GM03348 (cell line): ENCODE measurements at places on chromosomes 11 and 22.
A peak's percentile ranks its signal among the peaks of the same experiment; 100 is the strongest.

GRCh38 chr11:96014217-96014616, 90.3 kb upstream of the MTMR2 start:
- DNase-seq: peak; percentile 39

GRCh38 chr11:102946237-102946636, 9.3 kb downstream of the MMP13 start:
- no peak for DNase-seq

GRCh38 chr11:111836721-111837120, 34.7 kb downstream of the ALG9 start:
- DNase-seq: no peak

DNA sequence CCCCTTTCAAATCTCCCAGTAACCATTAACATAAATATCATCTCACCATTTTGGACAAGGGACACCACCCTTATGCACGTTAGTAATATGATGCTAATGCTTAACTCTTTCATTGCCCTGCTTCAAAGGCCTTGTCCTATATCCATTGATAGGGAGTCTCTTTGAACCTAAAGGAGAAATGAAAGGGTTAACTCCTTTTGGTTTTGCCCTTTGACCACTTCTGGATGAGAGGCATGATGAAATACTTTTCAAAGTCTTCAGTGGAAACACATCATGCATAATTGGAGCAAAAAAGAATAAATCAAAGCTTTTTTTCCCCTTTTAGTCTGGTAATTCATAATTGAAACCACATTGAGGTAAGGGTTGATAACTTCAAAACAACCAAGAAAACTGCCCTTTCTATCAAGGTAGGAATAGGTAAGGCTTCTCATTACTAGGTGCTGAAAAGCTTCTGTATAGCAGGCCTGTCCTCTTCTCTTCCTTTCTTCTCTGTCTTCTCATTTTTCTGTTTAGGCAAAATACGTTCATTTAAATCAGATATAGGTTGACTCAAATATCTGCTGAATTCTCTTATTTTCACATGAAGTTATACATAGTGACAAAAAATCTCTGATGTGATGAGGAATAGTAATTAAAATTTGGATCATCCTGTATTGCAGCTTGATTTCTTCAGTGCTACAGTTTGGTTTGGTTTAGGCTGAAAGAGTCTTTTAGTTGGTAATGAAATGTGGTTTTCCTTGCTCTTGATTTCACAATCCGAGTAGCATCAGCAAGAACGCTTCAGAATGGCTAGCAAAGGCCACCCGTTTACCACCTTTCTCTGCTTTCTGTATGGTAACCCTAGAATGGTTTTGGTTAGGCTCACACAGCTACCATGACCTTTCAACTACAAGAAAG, 94.8 kb downstream of the EXT2 start:
- no peak for DNase-seq

- DNase-seq: peak; percentile 57
Observed at GRCh38 chr11:122202161-122202950, 86.3 kb upstream of the BLID start.

GRCh38 chr11:18791969-18792628, 501 bp upstream of the PTPN5 start:
- DNase-seq: no peak

DNA sequence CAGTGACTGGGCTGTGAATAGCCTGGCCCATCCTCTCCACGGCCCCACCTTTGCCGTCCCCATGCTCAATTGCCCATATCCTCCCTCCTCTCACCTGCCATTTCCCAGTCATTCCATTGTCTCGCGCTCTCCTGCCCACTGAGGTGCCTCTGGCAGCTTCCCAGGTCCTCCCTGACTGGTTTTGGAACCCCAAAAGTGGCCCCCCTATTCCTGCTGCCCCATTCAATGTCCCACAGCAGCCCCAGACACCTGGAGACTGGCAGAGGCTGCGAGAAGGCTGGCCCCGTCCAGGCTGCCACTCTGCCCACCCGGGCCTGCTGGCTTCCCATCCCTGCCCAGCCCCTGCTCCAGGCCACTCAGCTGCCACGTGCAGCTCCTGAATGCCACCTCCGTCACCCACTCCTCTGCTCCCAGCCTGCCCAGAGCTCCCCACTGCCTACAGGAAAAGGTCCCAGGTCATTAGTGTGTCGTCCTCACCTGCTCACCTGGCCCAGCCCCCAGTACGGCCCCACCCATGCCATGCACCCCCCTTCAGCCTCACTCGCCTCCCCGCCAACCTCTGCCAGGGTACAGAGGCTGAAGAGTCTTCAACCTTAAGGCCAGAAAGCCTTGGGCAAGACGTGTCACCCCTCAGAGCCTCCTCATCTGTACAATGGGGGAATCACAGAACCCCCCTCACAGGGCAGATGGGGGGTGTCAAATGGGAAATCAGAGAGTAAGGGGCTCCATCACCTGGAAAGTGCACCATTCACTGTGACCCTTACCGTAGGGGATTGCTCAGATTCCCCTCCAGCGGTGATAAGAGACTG, 37.5 kb downstream of the KCNJ4 start:
- no peak for DNase-seq

DNA sequence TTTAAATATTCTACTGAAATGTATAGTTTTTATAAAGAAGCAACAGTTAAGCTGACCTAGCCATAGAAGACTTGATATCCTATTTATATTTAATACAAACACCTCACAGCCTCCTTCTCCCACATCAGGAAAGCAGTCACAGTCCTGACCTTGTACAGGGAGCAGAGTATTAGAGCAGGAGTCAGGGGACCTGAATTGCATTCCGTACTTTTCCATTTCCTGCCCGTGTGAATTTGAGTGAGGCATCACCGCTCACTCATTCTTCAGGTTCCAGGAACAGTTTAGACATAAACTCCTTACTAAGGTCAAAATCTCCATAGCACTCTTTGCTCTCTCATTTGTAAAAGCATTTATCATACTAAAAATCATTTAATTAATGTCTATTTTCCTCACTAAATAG, 482.5 kb upstream of the FAT3 start:
- DNase-seq: no peak

DNA sequence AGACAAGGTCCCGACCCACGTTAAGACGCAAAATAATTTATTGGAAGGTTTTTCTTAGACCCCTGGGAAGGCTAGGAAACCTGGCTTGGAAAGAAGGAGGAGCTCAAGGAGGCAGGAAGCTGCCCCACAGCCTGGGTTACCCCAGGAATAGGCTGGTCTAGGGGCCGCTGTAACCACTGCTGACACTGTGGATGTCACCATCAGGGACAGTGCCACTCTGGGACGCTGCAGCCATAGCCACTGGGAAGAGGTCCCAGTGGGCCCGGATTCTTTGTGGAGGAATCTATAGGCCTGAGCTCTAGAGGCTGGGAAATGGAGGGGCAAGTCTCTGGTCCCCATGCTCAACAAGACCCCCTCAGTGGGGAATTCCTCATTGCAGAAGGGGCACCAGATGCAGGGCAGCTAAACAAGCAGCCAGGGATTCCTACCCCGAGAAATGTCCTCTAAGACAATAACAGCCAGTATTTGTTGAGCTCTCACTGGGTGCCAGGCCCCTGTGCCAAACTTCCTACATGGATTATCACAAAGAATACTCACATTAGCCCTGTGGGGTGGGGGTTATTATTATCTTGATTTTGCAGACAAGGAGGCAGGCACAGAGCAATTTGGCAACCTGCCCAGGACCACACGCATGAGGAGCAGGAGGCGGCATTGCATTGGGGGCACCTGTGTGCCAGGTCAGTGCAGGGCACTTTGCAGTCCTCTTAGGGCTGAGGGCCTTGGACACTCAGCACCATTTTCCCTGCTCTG, 19.5 kb upstream of the CHKA start:
- no peak for DNase-seq

GRCh38 chr11:126305699-126306098, 1.8 kb downstream of the DCPS start:
- DNase-seq: no peak
